Transverse colon (tissue), 4 donors: ENCODE measurements at places on chromosomes 16 and 17. TPM values are rescaled to one million over a fixed set of nuclear protein-coding genes. Genes with fewer than 3 reads are reported as not detected.

DNA sequence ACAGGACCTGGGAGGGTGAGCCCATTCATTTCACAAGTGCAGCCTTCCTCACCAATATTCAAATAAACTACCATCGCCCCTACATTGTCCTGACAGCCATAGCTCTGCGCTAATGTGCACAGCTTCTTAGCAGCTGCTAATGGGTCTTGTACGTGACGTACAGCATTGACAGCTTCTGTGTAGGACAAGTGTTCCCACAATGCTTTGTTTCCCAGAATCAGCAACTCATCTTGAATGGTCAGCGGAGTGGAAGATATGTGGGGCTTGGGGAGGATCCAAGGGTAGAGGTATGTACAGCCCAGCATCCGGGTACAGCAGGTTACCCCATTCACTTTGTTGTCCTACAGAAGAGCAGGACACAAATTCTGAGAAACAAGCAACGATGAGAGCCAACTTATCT, 23.7 kb downstream of the MARVELD3 start:
- H3K4me3 ChIP-seq: no peak overlapping the region
- DNase-seq: no peak
- no peaks in the 10 kb centered on the region for H3K36me3 ChIP-seq
- no peaks in the 10 kb centered on the region for H3K27me3 ChIP-seq

DNA sequence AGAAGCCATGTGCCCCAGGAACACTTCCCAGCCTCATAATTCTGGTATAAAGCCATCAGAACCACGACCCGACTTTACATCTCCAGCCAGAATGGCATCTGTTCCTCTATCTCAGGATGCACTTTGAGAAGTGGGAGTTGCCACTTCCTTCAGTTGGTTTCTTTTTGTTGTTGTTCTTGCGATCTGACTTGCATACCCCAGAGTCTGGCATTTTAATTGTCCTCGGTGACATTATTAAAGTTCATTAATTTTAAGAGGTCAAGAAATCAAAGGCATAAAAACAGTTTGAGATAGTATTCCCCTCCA, 13.5 kb downstream of the MARCHF10 start:
- H3K27ac ChIP-seq: no peak overlapping the region
- DNase-seq: no peak
- no peak overlapping the region for H3K4me3 ChIP-seq
- no peaks in the 10 kb centered on the region for H3K4me1 ChIP-seq
- H3K27me3 ChIP-seq: no peaks in the 10 kb centered on the region

The LDHD gene
- 135 TPM for total RNA-seq

The TEN1 gene
- 22.0 TPM for total RNA-seq

The AURKB gene
- 2.2 TPM for total RNA-seq
